Glomerular endothelial cell (primary cell): ENCODE measurements at places on chromosomes 2 and 18. TPM values are rescaled to one million over a fixed set of nuclear protein-coding genes. Genes with fewer than 3 reads are reported as not detected.

TFCP2L1 gene
- total RNA-seq: 0.10 TPM in 1 of 2 replicates, not detected in the other

DNER gene
- total RNA-seq: 5.4 and 13.4 TPM in 2 replicates

CHMP3 gene
- total RNA-seq: 59.2 and 74.2 TPM in 2 replicates

HOXD3 gene
- 5.3 and 7.2 TPM in 2 replicates for total RNA-seq

GRCh38 chr18:68299906-68300305, 415.0 kb downstream of the TMX3 start:
- DNase-seq: no peak

GRCh38 chr2:182816866-182817265, 49.6 kb downstream of the FRZB start:
- no peak for DNase-seq

GRCh38 chr18:23101861-23102432, 33.3 kb upstream of the CABLES1 start:
- no peak for DNase-seq

DNA sequence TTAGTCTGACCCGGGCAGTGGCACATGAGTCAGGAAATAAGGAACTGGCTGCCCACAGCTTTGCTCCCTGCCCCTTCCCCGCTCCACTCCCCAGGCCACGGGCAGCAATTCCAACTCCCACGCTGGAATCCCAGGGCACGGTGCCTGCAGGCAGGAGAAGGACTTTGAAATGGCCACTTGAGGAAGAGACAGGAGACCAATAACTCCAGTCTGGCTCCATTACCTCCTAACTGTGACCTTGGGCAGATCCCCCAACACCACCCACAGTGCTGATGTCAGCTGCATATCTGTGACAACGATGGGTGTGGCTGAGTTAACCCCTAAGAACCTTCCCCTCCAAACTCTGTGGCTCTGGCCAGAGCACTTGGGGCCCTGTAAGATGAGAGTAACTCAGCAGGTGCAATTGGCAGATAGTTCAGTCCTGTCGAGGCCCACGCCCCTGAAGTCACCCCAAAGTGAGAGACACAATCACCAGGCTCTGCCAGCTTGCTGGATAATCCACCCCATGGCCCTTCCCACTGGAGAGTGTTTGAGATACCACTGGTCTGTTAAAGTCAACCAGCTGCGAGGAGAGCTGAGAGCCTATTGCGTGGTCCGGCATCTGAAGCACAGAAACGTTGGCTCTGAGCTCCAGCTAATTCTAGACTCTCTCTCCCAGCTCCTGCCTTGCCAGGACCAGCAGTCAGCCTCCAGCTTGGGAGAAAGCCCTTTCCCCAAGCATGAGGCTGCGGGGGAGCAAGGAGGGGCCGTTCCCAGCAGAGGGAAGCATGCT, 175.2 kb downstream of the TNS1 start:
- no peak for DNase-seq

DNA sequence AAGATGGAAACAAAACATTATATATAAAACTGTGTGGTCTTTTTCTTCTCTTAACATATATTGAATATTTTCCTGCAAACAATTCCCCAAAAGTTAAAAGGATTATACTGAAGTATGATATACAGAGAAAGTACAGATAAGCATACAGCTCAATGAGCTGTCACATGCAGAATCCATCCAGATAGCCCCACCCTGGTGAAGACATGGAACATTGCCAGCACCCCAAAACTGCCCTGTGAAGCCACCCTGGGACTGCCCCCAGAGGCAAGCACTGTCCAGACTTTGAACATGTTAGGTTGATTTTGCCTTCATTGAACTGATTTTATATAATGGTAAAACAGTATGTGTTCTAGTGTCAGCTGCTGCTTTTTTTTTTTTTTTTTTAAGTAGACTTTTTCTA, 112.3 kb upstream of the IL1R2 start:
- no peak for DNase-seq

DNA sequence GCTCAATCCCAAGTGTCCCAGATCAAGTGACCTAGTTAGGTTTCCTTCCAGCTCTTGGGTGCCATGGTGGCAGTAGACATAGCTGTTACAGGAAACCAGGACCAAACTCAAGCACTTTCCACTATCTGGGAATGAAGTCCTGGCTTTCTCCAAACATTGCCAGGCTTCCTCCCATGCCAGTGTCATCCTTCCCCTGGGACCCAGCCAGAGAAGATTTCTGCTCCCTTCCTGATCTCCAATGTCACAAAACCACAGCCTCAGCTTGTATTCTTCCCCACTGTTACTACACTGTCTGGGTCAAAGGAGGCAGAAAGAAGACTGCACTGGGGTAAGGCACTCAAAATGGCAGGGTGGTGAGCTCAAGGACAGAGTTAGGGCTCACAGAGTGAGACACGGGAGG, 347.1 kb downstream of the TNS1 start:
- DNase-seq: no peak

DNA sequence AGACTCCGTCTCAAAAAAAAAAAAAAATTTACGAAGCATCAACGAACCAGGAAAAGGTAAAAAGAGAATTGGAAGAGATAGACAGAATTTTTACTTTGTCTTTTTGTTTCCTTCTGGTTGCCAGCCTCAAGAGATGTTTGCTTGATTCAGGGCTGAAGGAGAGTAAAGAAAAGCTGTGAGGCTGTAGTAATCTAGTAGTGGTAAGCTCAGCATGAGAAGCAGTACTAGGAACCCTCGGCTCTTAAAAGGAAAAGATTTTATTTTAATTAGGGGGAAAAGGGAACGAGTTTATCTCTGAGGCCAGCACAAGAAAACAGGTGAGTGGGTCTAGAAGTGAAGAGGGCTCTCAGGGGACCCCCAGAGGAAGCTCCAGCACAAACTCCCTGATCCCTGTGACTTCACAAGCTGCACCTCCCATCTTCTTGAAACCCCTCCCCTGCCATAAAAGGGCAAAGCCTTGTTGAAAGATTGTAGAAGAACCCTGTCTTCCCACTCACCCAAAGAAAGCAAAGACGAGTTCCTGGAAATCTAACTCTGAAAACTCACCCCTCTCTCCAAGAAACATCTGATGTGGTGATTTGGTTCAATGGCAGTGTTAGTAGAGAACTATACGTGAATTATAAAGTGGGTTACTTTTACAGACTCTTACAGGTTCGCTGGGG, 8.6 kb downstream of the RBMS1 start:
- DNase-seq: no peak
